ENCODE measurements at places on chromosomes 1 and 21. TPM values are rescaled to one million over a fixed set of nuclear protein-coding genes. Genes with fewer than 3 reads are reported as not detected.

C8B gene
- not detected for polyA plus RNA-seq

TMCC2 gene
- 3.5 TPM for polyA plus RNA-seq

KRTAP7-1 gene
- not detected for polyA plus RNA-seq

TNFRSF14 gene
- 99.1 TPM for polyA plus RNA-seq

C4BPA gene
- not detected for polyA plus RNA-seq

SHC1 gene
- polyA plus RNA-seq: 43.8 TPM

ANKRD34A gene
- 0.37 TPM for polyA plus RNA-seq

RIMS3 gene
- 1.6 TPM for polyA plus RNA-seq

CASQ1 gene
- not detected for polyA plus RNA-seq

CD1E gene
- polyA plus RNA-seq: not detected

LAMC2 gene
- polyA plus RNA-seq: 4.0 TPM

HRNR gene
- not detected for polyA plus RNA-seq

FBXO2 gene
- polyA plus RNA-seq: 38.4 TPM

MYOG gene
- polyA plus RNA-seq: not detected
